ENCODE measurements at places on chromosomes 1 and 21.

- no peak for DNase-seq
Measured at GRCh38 chr1:76340056-76340455, 265.5 kb downstream of the ST6GALNAC3 start.

GRCh38 chr21:14121719-14122118 is 89.0 kb downstream of the LIPI start:
- no peak for DNase-seq

- DNase-seq = no peak
Measured at GRCh38 chr1:50155541-50155940, 46.8 kb downstream of the ELAVL4 start.

DNA sequence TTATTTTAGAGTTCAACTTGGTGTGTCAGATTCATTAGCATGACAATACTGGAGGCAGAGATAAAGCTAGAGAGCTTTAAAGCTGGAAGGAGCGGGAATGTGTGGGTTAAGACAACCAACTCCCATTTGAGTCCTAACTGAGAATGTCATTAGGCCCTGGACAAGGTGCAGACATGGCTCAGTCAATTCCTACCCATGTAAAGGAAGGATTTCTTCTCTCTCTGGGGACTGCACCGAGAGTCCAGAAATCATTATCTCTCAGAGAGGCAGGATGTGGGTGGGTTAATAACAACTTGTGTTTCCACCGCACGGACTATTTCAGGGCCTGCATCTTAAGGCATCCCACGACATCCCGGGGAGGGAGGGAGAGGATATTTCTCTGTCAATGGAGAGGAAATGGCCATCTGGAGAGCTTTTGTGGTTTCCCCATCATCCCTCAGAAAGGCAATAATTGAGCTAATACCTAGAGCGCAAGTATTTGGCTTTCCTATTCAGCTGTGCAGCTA is 46.7 kb upstream of the SARS1 start:
- no peak for DNase-seq

- peak; percentile 34 for DNase-seq
Measured at GRCh38 chr1:184929711-184930202, 44.6 kb downstream of the NIBAN1 start.

DNA sequence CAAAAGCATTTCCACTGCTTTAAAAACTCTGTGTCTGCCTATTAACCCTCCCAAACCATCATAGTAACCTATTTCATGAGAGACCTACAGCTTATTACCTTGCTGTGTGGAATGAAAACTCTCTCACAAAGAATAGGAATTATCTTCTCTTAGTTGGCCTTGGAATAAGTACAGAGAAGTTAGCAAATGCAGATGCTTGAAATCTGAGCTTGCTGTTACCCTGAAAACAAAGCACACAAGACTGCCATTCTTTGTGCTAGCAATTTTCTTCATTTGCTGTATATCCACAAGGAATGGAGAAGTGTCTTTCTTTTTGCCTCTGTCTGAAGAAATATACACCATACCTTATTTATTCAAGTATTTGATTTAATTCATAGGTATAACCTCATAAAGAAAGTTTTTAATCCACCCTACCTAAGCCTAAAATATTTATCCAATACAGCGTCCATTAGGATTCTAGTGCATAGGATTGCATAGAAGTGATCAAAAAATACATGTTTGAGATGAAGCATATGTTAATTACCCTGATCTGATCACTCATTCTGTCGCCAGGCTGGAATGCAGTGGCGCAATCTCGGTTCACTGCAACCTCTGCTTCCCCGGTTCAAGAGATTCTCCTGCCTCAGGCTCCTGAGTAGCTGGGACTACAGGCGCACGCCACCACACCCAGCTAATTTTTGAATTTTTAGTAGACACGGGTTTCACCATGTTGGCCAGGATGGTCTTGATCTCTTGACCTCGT is 451.1 kb downstream of the LTN1 start:
- no peak for DNase-seq

DNA sequence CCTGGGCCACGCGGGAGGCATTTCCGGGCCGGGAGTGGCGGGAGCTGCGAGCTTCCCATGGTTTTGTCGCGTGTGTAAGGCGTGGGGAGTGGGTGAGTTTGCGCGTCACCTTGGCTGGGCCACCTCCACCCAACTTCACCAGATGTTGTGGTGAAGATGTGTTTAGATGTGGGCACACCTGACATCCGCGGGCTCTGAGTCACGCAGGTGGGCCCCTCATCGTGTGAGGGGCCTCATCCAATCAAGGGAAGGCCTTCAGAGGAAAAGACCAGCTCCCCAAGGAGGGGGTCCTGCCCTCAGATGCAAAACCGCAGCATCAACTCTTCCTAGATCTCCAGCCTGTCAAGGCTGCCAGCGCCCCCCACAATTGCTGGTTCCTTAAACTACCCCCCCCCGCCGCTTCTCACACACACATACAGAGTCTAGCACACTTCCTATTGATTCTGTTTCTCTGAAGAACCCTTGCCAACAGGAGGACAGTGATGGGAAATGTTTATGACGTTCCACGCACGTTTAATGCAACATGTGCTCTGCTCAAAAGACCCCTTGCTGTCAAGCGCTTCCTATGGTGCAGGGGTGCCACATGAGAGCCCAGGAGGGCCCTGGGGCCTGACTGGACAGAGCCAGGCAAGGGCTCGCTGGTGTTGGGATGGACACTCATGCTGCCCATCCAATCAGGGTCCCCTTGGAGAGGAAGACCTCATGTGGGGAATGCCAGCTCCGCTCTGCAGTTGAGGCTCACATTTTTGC is 11.9 kb downstream of the ACTRT2 start:
- DNase-seq = no peak

DNA sequence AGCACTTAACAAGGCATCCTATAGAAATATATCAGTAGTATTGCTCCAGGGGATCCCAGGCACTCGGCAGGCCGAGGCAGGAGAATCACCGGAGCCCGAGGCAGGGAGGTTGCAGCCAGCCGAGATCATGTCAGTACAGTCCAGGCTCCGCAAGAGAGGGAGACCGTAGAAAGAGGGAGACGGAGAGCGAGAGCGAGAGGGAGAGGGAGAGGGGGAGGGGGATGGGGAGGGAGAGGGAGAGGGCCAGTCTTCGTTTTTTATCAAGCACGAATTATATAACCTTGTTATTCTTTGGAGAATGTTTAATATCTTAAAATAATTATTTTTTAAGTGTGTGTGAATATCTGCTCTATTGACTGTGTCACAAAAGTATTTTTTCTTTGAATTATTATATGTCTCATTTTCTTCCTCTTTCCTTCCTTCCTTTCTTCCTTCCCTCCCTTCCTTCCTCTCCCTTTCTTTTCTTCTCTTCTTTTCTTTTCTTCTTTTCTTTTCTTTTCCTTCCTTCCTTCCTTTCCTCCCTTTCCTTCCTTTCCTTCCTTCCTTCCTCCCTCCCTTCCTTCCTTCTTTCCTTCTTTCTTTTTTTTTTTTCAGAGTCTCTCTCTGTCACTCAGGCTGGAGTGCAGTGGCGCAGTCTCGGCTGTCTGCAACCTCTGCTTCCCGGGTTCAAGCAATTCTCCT is 233.7 kb downstream of the SRGAP2C start:
- no peak for DNase-seq

DNA sequence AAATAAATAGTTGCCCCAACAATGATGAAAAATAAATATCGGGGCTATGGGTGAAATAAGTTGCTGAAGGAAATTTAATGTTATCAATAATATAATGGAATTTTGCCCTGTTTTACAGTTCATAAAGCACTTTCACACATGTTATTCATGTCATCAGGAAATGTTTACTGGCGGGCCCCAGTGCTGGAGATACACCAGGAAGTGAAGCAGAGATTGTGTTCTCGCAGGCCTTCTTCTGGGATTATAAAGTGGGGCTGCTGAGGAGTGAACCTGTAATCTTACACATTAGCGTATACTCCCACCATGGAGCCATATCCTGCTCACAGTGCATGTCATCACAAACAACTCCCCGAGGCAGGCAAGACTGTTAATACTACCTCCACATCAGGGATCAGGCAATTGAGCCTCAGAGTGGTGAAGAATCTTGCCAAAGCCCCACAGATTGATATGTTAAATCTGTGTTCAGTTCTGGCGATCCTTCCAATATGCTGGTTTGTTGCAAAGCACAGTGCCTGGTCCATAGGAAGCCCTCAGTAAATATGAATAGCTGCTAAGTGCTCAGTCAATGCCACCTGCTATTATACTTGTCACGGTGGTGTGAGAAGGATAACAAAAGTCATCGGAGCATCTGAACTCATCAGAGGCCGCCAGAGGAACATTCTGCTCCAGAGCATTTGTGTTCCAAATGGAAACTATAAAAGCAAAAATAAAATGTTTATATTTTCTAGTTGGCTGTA is 104.4 kb upstream of the UBE2U start:
- DNase-seq = no peak

GRCh38 chr1:6447818-6448748 is 17.9 kb downstream of the TNFRSF25 start:
- DNase-seq = no peak

- no peak for DNase-seq
Measured at GRCh38 chr1:234944439-234945344, 183.9 kb downstream of the TOMM20 start.

DNA sequence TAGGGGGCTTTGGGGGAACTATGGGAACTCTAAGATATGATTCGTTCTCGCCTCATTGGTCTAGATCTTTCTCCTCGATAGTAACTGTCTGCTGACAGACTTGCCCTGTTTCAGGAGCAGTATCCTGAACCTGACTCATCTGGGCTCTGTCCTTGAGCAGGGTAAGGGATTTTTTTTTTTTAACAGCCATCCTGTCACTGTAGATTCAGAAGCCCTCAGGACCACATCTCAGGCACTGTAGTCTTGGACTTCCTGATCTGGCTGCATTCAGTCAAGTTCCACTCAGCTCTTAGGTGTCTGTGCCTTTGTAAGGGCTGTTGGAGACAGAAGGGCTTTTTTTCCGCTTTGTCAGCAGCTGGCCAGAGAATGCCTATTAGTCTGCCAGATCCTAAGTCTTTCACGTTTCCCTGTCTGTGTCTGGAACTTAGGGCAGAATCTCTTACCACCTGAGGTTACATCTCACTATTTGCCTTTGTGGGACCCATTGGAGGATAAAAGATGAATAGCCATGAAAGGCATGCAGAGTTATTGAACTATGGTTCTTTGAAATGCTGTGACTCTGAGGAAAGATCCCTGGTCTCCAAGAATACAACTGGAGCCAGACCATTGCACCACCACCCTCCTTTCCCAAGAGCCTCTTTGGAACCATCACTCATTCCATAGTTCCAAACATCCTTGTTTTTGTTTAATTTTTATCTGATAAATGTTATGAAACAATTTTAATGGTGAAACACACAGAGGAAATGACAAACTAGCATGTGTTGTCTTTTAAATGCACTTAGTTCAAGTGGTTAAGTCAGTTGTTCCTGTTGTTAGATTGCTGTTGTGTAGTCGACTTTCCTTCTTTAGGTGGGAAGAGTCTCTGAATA is 49.7 kb upstream of the MACF1 start:
- peak; percentile 45 for DNase-seq

DNA sequence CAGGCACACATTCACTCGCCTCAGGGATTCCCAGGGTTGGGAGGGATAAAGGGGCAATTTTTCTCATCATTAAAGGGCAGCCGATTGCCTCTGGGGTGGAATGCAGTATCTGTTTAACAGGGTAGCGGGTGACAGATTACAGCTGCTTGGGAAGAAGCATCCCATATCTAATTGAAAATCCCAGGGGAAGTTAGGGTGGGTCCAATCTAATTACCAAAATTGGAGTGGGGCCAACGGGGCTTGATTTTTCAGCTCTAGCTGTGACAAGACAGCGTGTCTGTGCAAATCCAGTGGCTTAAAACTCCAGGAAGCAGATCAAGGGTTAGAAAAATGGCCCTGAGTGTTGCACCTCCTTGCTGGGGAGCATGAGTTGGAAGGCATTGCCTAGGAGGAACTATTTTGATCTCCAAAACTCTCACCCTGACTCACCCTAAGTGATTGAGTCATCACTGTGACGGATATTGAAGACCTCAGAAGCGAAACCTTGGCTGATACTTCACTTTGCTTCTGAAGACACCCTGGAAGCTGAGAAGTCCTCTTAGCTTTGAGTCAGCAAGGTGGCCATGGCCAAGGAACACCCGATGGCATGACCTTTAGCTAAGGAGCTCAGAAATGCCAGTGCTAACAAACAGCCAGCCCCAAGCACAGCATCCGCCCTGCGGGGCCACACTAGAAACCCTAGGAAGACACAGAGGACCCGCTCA is 46.0 kb downstream of the GRHL3 start:
- DNase-seq = no peak

DNA sequence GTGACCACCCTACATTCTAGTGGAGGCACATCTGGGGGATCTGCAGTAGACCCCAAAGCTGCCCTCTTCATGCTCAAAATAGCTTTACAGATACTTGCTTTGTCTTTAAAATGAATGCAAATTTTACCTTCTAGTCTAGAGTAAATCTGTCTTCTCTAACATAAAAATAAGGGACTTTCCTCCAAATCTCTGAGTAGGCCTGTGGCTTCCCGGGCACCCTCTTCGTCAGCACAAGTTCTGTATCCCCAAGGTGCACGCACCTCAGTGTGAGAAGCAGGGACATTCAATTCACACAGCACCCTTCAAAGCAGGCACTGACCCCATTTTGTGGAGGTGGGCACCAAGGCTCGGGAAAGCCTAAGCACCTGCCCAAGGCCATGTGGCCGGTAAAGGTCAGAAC is 19.0 kb downstream of the MEF2D start:
- DNase-seq = no peak

GRCh38 chr1:60747353-60747752 is 335.0 kb upstream of the NFIA start:
- DNase-seq = no peak

DNA sequence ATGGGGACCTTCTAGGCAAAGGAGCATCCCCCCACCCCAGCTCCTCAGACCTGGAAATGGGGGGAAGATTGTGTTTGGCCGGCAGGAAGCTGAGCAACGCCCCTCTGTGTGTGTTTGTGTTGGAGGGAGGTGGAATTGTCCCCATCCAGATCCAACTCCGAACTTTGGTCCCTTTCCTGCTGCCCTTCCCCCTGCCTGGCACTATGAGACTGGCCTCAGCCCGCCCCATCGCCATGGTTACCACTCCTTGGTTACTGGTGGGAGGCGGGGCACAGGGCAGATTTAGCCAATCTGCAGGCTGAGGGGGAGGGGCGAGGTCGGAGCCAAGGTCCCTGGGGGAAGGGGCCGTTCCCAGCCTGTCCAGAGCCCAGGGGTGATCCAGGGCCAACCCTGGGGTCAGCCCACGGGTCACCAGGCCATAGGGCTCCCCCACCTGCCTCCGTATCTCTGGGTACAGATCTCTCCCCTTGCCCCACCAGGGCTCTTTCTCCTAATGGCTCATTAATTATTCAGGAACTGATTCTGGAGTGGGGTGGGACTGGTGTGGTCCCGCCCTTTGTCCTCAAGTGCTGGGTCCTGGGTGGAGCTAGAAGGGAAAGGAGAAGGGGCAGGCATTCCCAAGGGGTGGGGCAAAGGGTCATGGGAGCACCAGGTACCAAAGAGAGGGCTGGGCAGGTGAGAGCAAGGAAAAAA is 15.2 kb downstream of the PTPRF start:
- no peak for DNase-seq

GRCh38 chr1:53470155-53470554 is 11.0 kb downstream of the DMRTB1 start:
- DNase-seq = no peak

- no peak for DNase-seq
Measured at GRCh38 chr1:233357595-233358397, 30.3 kb downstream of the MAP3K21 start.
